ENCODE measurements at places on chromosomes 2 and 18. TPM values are rescaled to one million over a fixed set of nuclear protein-coding genes. Genes with fewer than 3 reads are reported as not detected.

- H3K27me3 ChIP-seq: no peaks in the 10 kb centered on the region
- H3K4me1 ChIP-seq: no peaks in the 10 kb centered on the region
- H3K27ac ChIP-seq: peak overlapping the region; percentile 46
- no peak overlapping the region for H3K4me3 ChIP-seq
- H3K36me3 ChIP-seq: no peaks in the 10 kb centered on the region
Observed at GRCh38 chr2:45242161-45242741, 233.0 kb upstream of the SIX2 start.

DNA sequence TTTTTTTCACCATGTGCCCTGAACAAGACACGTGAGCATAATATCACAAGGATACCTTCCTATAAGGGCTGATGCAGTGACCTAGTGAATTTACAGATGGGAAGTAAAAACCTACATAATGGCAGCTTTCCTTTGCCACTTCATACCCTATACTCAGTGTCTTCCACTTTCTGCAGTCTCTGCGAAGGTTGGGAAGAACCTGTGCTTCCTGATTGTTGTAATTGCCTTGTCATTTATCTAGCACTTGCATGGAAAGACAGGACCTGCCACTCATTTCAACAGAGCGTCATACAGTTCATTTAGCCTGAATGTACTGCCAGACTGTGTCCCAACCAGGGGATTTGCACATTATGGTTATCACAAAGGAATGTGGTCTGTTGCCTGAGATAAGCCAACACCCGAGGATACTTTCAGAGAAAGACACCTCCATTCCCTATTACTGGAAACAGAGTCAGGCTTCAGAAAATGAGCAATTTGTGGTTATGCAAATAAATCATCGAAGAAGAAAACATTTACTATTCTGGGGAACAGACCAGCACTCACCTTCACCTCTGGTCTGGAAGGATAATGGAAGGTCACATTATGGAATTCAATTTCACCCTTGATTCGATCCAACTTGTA lies 55.0 kb downstream of the ABCB11 start:
- DNase-seq: no peak
- H3K36me3 ChIP-seq: no peaks in the 10 kb centered on the region

GRCh38 chr2:26172189-26172870 lies 558 bp upstream of the GAREM2 start:
- H3K4me3 ChIP-seq: peak overlapping the region; percentile 32
- peaks cover 3% of the 10 kb centered on the region for H3K4me1 ChIP-seq
- no peaks in the 10 kb centered on the region for H3K36me3 ChIP-seq
- H3K27ac ChIP-seq: no peak overlapping the region

DNA sequence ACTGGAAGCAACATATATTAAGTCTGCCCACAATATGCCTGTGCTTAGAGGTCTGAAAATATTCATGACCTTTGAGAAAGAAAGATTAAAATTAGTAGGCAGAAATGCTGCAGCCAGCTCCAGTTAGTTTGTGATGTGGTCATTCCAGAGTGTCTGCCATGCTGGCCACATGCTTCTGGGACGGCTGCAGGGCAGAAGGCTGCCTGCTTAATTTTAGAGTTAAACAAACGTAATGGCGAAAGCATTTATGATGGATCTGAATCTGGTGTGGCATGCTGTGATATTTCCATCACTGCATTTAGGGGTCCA lies 95.4 kb downstream of the FHOD3 start:
- no peaks in the 10 kb centered on the region for H3K36me3 ChIP-seq
- H3K27ac ChIP-seq: peak overlapping the region; percentile 93
- no peak overlapping the region for H3K4me3 ChIP-seq
- H3K4me1 ChIP-seq: no peaks in the 10 kb centered on the region
- no peaks in the 10 kb centered on the region for H3K27me3 ChIP-seq
- DNase-seq: no peak

The SERPINB13 gene
- not detected for total RNA-seq

Measured in right atrium auricular region (tissue), 2 donors.